ENCODE measurements at places on chromosomes 4 and X. TPM values are rescaled to one million over a fixed set of nuclear protein-coding genes. Genes with fewer than 3 reads are reported as not detected.

Gene KLHL13
- 19.9 TPM for total RNA-seq

Gene SPON2
- 46.1 TPM for total RNA-seq

Gene CXCL3
- total RNA-seq = 0.49 TPM

Gene STARD8
- 4.5 TPM for total RNA-seq

Gene TBC1D19
- 29.8 TPM for total RNA-seq

Gene CENPC
- 39.0 TPM for total RNA-seq

Gene SLC9A7
- total RNA-seq = 4.1 TPM

Gene SOX3
- total RNA-seq = not detected

Gene GRIA3
- total RNA-seq = 7.3 TPM

Gene FANCB
- 6.5 TPM for total RNA-seq

Gene CT45A1
- total RNA-seq = not detected

Gene SLC6A14
- total RNA-seq = 11.2 TPM

Gene MAB21L2
- 0.10 TPM for total RNA-seq

Gene IDH3G
- total RNA-seq = 26.6 TPM

Gene VCX3B
- not detected for total RNA-seq

Gene TRPC5OS
- not detected for total RNA-seq

Gene SSX2B
- not detected for total RNA-seq

Gene ERCC6L
- total RNA-seq = 1.8 TPM

Gene ARHGAP6
- total RNA-seq = 4.8 TPM

Gene FGFRL1
- total RNA-seq = 15.0 TPM

Gene TACC3
- total RNA-seq = 14.1 TPM

Gene N4BP2
- 29.8 TPM for total RNA-seq

Gene APEX2
- total RNA-seq = 5.3 TPM

Gene ZRSR2
- total RNA-seq = 6.3 TPM

Gene ANKRD50
- total RNA-seq = 56.6 TPM

Gene AFF2
- 5.9 TPM for total RNA-seq

Gene HSFX1
- total RNA-seq = 0.79 TPM

All from skin of body (tissue), 3 donors.